T-cell (primary cell): ENCODE measurements at places on chromosomes 3 and 15. TPM values are rescaled to one million over a fixed set of nuclear protein-coding genes. Genes with fewer than 3 reads are reported as not detected.

DNA sequence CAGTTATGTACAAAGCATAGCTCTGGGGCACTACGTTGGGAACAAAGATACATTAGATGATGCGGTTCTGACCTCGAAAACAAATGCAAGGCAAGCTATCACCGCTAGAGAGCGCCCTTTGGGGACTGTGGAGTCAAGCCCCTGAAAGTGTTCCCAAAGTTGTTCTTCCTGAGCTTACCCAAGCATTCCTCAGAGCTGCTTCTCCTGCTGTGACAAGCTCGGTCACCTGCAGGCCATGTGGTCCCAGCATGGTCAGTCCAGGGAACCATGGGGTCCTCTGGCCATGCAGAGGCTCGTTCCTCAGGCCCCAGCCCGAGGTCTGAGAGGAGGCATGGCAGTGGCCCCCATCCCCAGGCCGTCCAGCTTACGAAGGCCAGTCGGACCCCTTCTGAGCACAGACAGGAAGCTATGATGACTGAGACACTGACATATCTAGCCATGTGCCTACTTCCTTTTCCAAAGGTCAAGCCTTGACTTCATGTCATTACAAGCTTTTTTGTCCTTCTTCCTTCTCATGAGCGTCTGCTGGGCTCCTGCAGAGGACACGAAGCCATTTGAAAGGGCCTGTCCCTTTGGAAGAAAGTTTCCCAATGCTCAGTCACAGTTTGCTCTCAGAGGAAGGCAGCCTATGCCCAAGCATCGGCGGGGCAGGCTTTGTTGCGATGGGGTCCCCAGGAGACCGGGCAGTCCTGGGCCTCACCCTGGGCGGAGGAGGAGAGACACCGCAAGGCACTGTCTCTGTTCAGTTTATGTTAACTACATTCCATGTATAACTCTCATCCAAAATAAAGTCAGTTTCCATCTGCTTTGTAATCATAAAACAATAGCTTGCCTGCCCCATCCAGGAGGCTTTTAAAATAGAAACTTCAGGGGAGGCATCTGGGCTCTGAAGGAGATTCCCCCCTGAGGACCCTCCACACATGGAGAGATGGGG lies 79.3 kb downstream of the ATP10A start:
- DNase-seq: peak; percentile 58
- H3K4me1 ChIP-seq: peaks cover 18% of the 10 kb centered on the region
- H3K27me3 ChIP-seq: no peaks in the 10 kb centered on the region

- no peak overlapping the region for H3K27ac ChIP-seq
These were observed 40.8 kb upstream of the SLC6A11 start for GRCh38 chr3:10775259-10775658.

GRCh38 chr3:159974-160373 lies 36.6 kb upstream of the CHL1 start:
- no peaks in the 10 kb centered on the region for H3K36me3 ChIP-seq
- H3K4me1 ChIP-seq: no peaks in the 10 kb centered on the region
- H3K4me3 ChIP-seq: no peak overlapping the region
- no peak for DNase-seq
- no peak overlapping the region for H3K27ac ChIP-seq

The SMCO1 gene
- total RNA-seq: not detected
